ENCODE measurements at places on chromosomes 12 and 14.

- DNase-seq, result no peak
Observed at GRCh38 chr12:72390146-72390545, 118.0 kb downstream of the TRHDE start.

- peak; percentile 61 for DNase-seq
Observed at GRCh38 chr14:50230701-50231474, 490 bp downstream of the SOS2 start.

DNA sequence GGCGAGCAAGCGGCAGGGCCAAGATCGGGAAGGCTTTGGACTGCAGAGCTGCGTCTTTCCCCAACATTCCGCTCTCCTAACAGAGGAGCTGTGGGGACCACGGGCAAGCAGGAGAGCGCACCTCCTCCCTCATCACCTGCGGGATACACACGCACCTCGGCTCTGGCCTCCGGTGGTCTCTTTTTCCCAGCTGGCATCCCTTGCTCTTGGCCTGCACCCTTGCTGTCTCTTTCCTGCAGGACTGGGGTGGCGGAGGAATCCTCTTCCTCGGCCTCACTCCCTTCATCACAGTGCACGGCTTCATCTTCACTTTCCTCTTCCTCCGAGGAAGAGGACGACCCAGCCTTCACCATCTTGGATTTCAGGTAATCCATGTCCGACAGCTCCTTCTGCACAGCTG, 8.5 kb downstream of the RBM19 start:
- DNase-seq, result no peak

DNA sequence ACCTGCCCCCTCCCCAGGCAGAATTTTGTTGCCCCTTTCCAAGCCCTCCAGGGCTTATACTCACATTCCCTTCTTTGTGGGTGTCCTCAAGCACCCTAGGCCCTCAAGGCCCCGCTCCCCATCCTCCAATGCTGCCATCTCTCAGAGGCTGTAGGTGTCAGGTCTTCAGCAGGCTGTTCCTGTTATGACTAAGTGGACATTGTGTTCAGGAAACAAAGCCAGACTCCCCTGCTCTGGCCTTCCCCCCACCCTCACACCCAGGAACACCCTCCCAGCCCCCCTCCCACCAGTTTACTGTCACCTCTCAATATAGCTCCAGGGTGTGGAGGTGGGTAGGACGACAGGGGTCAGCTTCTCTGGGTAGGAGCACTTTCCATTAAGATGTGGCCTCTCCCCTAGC, 1.4 kb upstream of the MYH6 start:
- no peak for DNase-seq

- no peak for DNase-seq
Observed at GRCh38 chr12:129276361-129277060, 423.2 kb downstream of the GLT1D1 start.

DNA sequence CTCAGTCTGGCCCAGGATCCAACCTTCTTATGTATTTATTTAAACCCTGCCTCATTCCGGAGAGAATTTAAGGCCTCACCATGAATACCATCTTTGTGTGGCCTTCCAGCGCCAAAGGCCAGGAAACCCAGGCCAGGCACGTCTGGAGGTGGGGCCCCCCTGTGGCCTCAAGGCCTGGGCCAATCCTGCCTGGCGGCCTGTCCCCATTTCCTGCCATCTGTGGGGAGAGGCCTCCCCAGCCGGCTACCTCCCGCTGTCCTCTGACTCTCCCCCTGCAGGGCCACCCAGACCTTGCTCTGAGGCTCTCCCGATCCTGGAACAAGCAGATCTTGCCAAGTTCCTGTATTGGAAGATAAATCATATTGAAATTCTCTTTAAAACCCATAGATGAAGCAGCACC, 37.4 kb upstream of the MEG3 start:
- no peak for DNase-seq

Data from glutamatergic neuron (in vitro differentiated cells).